Upper lobe of right lung (tissue), 1 donor: ENCODE measurements at places on chromosomes 1 and 21. TPM values are rescaled to one million over a fixed set of nuclear protein-coding genes. Genes with fewer than 3 reads are reported as not detected.
A peak's percentile ranks its signal among the peaks of the same experiment; 100 is the strongest.

NBPF6 gene
- not detected for total RNA-seq

S100A7A gene
- total RNA-seq = not detected

SH2D2A gene
- 3.8 TPM for total RNA-seq

SORT1 gene
- total RNA-seq = 183 TPM

GRCh38 chr1:234292548-234292947 lies 80.7 kb upstream of the COA6 start:
- H3K4me1 ChIP-seq = no peaks in the 10 kb centered on the region
- H3K4me3 ChIP-seq = no peak overlapping the region
- no peaks in the 10 kb centered on the region for H3K36me3 ChIP-seq
- H3K27ac ChIP-seq = no peak overlapping the region

- no peak overlapping the region for H3K4me3 ChIP-seq
- H3K27ac ChIP-seq = no peak overlapping the region
- H3K27me3 ChIP-seq = no peaks in the 10 kb centered on the region
- no peaks in the 10 kb centered on the region for H3K36me3 ChIP-seq
Observed at GRCh38 chr1:168468822-168469221, 75.0 kb downstream of the XCL2 start.

- no peaks in the 10 kb centered on the region for H3K36me3 ChIP-seq
- no peaks in the 10 kb centered on the region for H3K27me3 ChIP-seq
- no peaks in the 10 kb centered on the region for H3K4me1 ChIP-seq
- no peak overlapping the region for H3K4me3 ChIP-seq
- no peak for DNase-seq
- H3K27ac ChIP-seq = no peak overlapping the region
Observed at GRCh38 chr1:82722608-82723007, 921.9 kb downstream of the ADGRL2 start.

- no peaks in the 10 kb centered on the region for H3K27me3 ChIP-seq
- DNase-seq = no peak
- peaks cover 7% of the 10 kb centered on the region for H3K36me3 ChIP-seq
- no peak overlapping the region for H3K4me3 ChIP-seq
- no peaks in the 10 kb centered on the region for H3K4me1 ChIP-seq
- H3K27ac ChIP-seq = no peak overlapping the region
Observed at GRCh38 chr1:186149591-186149990, 225.5 kb downstream of the TPR start.

- H3K27me3 ChIP-seq = no peaks in the 10 kb centered on the region
- H3K27ac ChIP-seq = no peak overlapping the region
- H3K36me3 ChIP-seq = no peaks in the 10 kb centered on the region
- DNase-seq = no peak
- H3K4me1 ChIP-seq = no peaks in the 10 kb centered on the region
Observed at GRCh38 chr1:163824006-163824405, 502.3 kb downstream of the NUF2 start.

- H3K4me3 ChIP-seq = no peak overlapping the region
- no peaks in the 10 kb centered on the region for H3K36me3 ChIP-seq
- peak overlapping the region; percentile 82 for H3K27ac ChIP-seq
- peak; percentile 83 for DNase-seq
- peaks cover 21% of the 10 kb centered on the region for H3K4me1 ChIP-seq
- no peaks in the 10 kb centered on the region for H3K27me3 ChIP-seq
Observed at GRCh38 chr1:116504308-116505156, 66.3 kb downstream of the CD58 start.

DNA sequence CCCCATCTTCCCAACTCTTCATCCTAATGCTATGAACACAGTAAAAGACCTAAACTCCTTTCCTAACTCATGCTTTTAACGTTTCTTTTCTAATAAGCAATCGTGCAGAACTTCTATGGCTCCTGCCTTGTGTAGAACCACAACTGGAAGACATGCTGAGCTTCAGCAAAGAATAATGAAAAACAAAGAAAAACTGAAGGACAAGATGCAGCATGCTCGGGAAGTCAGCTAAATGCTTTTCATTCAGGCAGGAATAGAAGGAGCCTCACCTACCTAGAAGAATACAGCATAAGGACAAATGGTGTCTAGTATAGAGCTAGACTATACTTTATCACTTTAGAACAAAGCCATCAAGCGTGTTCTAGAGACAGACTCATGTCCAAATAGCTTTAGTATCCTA lies 45.9 kb downstream of the LUZP1 start:
- no peaks in the 10 kb centered on the region for H3K36me3 ChIP-seq
- peaks cover 23% of the 10 kb centered on the region for H3K4me1 ChIP-seq
- no peaks in the 10 kb centered on the region for H3K27me3 ChIP-seq
- H3K27ac ChIP-seq = no peak overlapping the region
- DNase-seq = no peak

DNA sequence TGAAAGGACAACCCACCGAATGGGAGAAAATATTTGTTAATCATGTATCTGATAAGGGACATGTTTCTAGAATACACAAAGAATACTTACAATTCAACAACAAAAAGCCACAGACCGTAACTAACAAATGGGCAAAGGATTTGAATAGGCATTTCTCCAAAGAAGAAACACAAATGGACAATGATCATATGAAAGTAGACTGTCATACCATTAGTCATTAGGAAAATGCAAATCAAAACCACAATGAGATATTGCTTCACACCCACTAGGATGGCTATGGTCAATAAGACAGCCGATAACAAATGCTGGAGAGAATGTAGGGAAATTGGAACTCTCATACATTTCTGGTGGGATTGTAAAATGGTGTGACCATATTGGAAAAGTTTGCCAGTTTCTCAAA lies 367.2 kb upstream of the SGIP1 start:
- no peaks in the 10 kb centered on the region for H3K4me1 ChIP-seq
- no peak overlapping the region for H3K27ac ChIP-seq
- no peaks in the 10 kb centered on the region for H3K27me3 ChIP-seq

DNA sequence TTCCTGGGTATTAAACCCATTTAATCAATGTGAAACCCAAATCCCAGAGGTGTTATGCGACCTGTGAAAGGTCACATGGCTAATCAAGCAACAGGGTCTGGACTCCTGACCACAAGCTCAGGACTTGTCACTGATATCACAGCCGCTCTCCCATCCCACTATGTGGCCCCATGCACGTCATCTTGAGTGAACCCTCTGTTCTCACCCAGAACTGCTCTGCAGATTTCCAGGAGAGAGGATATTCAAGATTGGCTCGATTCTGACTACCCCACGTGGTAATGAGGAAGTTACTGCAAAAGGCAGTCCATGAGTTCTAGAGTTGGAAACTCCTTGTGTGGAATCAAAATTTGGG lies 173.5 kb upstream of the ETV3 start:
- no peaks in the 10 kb centered on the region for H3K27me3 ChIP-seq
- H3K36me3 ChIP-seq = no peaks in the 10 kb centered on the region
- no peaks in the 10 kb centered on the region for H3K4me1 ChIP-seq
- DNase-seq = no peak
- H3K4me3 ChIP-seq = no peak overlapping the region

GRCh38 chr1:112889052-112889768 lies 66.8 kb downstream of the SLC16A1 start:
- H3K4me3 ChIP-seq = no peak overlapping the region
- DNase-seq = no peak
- H3K27ac ChIP-seq = no peak overlapping the region

- no peak overlapping the region for H3K27ac ChIP-seq
- H3K27me3 ChIP-seq = no peaks in the 10 kb centered on the region
- no peak for DNase-seq
- H3K36me3 ChIP-seq = no peaks in the 10 kb centered on the region
Observed at GRCh38 chr1:19289244-19289643, 674 bp upstream of the AKR7A3 start.

- no peak overlapping the region for H3K4me3 ChIP-seq
- H3K27ac ChIP-seq = no peak overlapping the region
Observed at GRCh38 chr1:21626921-21627339, 42.2 kb downstream of the RAP1GAP start.
